ENCODE measurements at places on chromosomes 11 and 22.
A peak's percentile ranks its signal among the peaks of the same experiment; 100 is the strongest.

GRCh38 chr22:37177221-37177620 is 10.8 kb downstream of the C1QTNF6 start:
- DNase-seq, result no peak

DNA sequence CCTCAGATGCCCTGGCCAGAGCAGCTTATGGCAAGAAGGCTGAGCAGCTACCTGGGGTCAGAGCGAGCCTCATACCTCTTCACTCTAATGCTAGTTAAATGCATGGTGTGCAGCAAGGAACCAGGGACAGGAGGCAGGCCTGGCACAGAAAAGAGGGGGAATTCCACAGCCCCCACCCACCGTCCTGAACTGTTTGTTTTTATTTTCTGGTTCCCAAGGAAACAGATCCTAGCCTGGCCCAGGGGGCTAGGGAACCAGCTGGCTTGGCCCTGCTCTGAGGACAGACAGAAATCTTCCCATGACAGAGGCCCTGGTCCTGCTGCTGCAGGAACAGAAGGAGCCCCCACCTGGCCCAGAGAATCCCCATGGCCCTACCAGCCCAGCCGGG is 40.4 kb downstream of the SLCO2B1 start:
- no peak for DNase-seq

- no peak for DNase-seq
These were observed 8.7 kb downstream of the MS4A15 start for GRCh38 chr11:60765355-60765754.

DNA sequence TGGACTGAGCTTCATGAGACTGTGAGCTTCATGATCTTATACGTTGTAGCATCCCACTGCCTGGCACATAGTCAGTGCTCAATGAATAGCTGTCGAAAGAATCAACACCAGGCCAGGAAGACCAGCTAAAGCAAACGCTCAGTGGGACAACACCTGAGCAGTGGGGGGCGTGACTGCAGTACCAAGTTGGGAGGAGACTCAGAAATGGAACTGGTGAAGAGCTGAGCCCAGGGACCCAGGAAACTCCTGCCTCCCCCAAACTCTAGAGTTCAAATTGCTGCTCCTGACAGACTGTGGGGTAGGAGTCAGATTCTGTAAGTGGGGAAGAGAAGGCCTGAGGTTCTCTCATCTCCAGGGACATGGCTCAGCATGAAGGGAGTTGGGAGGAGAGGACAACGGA is 59.3 kb downstream of the MORC2 start:
- no peak for DNase-seq

DNA sequence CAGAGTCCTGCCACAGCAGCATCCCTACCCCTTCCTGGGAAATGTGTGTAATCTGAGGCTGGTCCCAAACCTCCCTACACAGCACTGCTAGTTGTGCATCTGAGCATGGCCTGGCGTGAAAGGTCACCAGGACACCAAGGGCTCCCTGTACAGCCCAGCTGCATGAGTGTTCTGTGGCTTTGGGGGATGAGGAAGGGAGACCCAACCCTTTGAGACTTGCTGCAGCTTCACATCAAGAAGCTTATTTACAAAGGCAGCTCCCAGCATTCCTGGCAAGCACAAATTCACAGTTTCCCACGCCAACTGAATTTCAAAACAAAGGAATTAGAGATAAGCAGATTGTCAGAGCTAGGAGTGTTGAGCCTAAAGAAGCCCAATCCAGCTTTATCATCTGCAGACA is 32.2 kb downstream of the CSNK2A3 start:
- no peak for DNase-seq

- DNase-seq, result no peak
These were observed 16.4 kb upstream of the OR5AL1 start for GRCh38 chr11:56396047-56396446.

DNA sequence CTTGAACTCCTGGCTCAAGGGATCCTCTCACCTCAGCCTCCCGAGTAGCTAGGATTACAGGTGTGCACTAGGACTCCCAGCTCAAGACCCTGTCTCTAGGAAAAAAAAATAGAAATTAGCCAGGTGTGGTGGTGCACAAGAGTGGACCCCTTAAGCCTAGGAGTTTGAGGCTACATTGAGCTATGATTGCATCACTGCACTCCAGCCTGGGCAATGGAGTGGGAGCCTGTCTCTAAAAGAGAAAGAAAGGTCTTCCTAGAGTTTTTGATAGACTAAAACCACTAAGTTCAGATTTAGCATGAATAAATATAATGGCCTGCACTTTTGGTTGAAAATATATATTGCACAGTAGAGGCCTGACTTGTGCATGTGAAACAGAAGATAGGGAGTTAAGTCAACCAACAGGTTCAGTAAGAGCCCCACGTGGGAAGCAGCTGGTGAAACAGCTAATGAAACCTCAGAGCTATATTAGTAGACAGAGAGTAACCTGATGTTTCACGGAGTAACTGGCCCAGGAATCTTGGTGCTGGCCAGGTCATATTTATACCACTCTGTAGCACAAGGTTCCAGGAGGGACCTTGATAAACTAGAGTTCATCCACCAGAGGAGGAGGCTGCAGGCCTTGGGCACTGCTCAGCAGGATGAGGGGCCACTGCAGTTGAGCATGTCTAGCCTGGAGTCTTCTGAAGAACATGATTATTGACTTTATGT is 4.6 kb upstream of the MICAL3 start:
- no peak for DNase-seq

GRCh38 chr11:67197606-67198005 is 68.7 kb upstream of the GRK2 start:
- DNase-seq, result no peak

GRCh38 chr11:57514538-57515331 is 767 bp downstream of the SLC43A1 start:
- DNase-seq, result peak; percentile 30

DNA sequence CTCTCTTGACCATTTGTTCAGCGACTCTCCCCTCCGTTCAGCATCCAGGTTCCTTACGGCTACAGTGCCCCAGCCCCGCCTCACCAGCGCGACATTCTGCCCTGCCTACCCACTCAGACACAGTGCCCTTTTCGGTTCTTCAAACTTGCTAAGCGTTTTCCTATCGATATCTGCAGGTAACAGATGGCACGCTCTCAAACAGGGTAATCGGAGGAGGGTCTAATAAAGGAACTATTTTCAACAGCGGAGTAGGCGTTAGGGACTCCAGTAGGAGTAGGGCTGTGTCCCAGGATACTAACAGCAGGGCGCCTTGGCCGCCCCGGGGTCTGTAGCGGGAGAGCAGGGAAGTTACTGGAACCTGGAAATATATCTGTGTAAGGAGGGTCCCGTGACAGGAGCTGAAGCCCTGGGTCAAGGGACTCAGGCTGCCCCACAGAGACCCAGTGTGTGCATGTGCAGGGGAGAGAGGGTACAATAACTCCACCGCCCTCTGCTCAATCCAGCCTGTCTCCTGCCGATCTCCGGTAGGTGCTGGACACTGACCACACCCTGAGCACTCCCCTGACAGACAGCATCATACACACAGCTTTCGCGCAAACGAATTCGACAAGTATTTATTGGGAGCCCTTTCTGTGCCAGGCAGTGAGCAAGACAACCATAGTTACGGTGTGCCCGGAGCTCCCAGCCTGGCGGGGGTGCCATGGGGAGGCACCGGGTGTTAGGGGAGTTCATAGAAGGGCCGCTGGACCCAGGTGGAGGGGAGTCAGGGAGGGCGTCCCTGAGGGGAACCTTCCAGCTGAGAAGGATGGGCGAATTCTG is 2.1 kb downstream of the KLHL35 start:
- DNase-seq, result no peak

- no peak for DNase-seq
These were observed 42.3 kb downstream of the GRAMD1B start for GRCh38 chr11:123472236-123472935.

GRCh38 chr22:22593964-22594656 is 35.0 kb upstream of the PRAME start:
- peak; percentile 67 for DNase-seq

DNA sequence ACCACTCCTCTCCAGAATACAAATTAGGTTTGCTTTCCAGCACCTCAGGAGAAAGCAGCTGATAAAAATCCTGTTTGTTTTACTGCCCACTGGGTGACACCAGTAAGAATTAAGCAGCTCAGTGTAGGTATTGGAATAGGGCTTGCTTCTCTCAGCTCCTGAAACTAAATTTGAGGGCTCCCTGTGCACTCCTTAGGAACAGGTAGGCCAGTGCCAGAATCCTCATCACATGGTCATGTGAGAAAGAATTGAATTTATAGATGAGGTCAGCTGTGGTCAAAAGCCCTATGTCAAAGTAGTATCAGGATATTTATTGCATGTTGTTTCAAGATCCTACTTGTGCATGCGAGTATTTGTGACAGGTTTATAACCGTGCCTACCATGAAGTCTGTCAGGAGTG is 1.0 kb downstream of the PRSS23 start:
- no peak for DNase-seq

DNA sequence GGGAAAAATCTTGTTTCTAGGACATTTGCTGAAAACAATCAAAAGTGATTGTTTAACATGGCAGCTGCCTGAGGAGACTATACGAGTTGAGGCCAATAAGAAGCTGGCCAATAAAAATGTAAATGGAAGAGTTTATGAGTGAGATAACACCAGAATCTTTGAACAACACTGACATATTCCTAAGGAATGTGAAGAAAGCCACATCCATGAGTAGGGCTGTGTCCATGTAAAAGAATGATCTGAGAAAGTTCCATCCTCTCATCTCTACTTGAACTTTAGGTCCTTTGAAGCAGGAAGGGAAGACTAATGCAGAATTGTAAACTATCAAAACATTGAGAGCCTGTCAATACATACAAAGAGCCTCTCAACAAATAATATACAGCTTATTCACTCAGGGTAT is 6.9 kb upstream of the CHORDC1 start:
- DNase-seq, result no peak

- no peak for DNase-seq
These were observed 186.5 kb downstream of the SHANK2 start for GRCh38 chr11:71065841-71066240.

DNA sequence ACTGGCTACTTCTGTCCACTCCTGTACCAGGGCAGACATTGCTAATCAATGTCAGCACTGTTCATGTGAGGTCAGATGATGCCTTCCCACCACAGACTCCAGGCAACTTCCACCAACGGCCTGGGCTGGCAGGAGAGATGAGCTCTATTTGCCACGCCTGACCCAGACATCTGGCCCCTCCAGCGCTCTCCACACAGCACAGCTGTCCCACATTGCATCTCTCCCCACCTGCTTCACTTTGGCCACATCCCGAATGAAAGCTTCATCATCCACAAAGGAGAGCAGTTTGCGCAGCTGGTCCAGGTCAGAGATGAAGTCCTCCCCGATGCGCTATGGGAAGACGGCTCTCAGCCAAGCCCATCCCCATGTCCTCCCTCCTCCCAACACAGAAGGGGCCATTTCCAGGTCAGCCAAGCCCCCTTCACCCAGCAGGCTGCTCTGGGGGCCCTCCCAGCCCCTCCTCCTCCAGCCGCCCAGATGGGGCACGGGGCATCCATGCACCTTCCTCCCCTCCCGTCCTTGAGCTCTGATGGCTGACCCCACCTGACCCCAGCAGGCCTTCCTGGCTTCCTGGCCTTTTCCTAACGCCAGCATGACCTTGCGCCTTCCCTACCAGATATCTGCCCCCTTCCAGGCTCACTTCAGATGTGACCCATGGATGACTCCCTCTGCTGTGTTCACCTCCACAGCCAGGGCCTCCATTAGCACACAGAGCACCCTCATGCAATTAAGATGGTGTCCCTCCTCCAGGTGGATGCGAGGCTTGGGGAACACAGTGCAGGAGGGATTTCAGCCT is 7.4 kb downstream of the PYGM start:
- no peak for DNase-seq

GRCh38 chr11:120031612-120032600 is 106.0 kb downstream of the TRIM29 start:
- no peak for DNase-seq

GRCh38 chr11:127458561-127458960 is 458.0 kb upstream of the KIRREL3 start:
- no peak for DNase-seq

- DNase-seq, result no peak
These were observed 223.1 kb upstream of the B3GAT1 start for GRCh38 chr11:134634897-134635831.

GRCh38 chr11:116234989-116235568 is 537.7 kb downstream of the BUD13 start:
- no peak for DNase-seq

DNA sequence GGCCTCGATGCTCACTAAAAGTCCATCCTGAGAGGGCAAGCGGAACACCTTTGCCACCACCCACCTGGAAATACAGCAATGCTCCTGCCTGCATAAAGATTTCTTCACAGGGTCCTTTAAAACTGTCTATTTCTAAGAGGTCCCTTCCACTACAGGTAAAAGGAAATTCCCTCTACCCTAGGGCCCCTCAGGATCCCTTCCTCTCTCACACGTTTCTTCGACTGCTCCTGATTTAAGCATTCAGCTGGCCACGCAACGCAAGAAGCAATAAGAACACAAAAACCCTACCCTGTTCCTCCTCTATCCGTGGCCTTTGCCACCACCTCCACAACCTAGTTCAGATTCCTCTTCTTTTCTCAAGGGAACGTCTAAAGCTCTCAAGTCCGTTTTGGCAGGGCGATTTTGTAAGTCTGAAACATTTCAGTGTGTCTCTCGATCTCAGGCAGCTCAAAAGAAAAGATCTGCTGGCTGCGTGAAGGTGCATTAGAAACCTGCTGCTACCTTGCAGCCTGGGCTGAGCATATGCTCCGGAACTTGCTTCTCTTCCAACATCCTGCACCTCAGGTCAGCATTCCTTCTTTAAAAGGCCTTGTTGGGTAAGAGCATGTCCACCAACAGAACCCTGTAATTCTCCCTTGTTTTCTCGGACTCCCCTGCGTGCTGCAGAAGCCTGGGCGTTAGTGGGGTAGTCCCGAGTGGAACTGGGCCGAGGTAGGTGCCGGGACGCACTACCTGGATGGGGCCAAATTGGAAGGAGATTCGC is 1.6 kb downstream of the LGR4 start:
- no peak for DNase-seq

DNA sequence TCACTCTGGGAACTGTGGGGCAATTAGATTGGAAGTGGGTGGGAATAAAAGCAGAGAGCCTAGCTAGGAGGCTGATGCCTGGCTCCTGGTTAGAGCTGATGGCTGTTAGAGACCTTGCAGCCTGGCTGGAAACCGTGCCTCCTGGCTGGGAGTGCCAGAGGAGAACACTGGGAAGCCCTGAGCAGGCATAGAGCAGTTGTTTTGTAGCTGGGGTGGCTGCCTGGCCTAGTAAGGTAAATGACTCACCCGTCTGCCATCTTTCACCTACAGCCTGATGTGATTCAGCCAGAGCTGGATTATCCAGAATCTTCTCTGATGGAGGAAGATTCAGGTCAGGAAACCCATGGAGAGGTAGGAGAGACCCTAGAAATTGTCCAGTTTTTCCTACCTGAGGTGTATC is 6.1 kb downstream of the UQCR10 start:
- DNase-seq, result no peak

DNA sequence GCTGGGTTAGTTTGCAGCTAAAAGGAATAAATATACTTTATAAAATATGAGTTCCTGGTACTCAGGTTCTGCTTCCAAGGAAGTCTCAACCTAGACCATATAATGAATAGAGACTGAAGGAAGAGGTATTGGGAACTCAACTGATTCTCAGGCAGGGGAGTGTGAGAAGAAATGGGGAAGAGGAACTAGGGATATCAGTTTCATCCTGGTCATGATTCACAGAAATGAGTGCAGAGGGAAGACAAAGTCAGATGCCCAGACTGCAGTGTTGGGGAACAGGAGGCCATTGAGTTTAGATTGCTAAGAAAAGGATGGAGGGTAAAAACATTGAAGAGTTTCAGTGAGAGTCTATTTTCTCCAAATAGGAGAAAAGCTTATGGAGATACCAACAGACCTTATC is 28.8 kb downstream of the PLAAT5 start:
- no peak for DNase-seq
